ENCODE measurements at places on chromosomes 5 and 9. TPM values are rescaled to one million over a fixed set of nuclear protein-coding genes. Genes with fewer than 3 reads are reported as not detected.
A peak's percentile ranks its signal among the peaks of the same experiment; 100 is the strongest.

DNA sequence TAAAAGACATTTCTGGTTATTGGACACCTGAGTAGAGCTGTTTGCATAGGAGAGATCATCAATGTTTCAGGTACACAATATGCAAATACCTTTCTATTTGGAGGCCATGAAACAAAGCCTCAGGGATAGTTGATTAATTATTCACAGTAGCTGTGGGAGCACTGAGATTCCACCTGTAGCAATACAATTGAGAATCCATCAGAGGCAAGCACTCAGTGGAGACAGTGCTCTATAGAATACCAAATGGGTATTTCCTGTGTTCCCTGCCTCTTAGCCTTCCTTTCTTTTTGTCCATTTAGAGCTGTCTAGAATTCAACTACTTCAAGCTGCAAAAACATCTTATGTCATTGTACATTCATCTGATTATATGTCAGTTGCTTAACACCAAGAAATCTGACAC lies 1754.0 kb upstream of the ACO1 start:
- no peak overlapping the region for H3K4me3 ChIP-seq
- H3K27me3 ChIP-seq, result no peaks in the 10 kb centered on the region
- no peak for DNase-seq
- H3K36me3 ChIP-seq, result no peaks in the 10 kb centered on the region
- H3K27ac ChIP-seq, result no peak overlapping the region
- H3K4me1 ChIP-seq, result no peaks in the 10 kb centered on the region

- peak overlapping the region; percentile 10 for H3K4me3 ChIP-seq
- H3K4me1 ChIP-seq, result peaks cover 20% of the 10 kb centered on the region
- H3K27me3 ChIP-seq, result no peaks in the 10 kb centered on the region
- DNase-seq, result no peak
Observed at GRCh38 chr5:74935752-74936091, 69.5 kb upstream of the FAM169A start.

DNA sequence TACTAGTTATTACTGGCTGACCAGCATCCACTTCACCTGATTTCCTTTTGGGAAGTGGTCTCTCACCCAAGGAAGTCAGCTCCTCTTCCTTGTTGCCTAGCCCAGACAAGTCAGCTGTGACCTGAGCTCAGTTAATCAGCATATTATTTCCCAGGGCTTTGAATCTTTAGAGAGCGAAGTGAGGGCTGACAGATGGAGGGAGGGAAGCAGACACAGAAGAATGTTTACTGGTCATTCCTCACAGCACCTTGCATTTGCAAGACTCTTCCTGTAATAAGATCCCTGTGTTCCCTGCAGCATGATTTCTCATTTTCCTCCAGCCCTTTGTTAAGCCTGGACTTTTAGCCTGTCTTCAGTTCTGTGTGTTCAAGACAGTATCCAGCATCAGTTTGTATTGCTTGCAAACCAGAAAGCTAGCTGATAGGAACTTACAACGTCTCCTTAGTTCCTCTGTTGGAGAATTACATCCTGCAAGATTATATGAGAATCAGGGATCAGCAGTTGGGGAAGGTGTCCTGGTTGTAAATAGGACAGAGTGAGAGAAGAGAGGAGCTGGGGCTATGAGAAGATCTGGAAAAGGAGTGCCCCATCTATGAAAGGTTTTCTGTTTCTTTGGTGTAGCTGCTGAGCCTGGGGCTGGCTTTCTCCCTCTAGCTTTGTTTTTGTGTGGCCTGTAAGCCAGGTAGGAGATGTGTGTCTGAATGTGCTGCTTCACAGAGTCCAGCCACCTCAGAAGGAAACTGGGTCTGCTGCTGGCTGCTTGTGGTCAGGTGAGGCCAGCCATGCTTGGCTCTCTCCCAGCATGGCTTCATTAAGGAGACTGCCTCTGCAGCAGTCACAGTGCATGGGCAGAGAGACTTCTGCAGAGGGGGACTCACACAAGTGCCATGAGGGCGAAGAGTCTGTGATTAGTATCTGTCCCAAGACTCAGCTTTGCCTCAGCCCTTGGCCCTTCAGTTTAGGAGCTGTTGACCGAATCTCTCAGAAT lies 50.3 kb downstream of the MAN2A1 start:
- no peak overlapping the region for H3K27ac ChIP-seq
- DNase-seq, result no peak
- H3K27me3 ChIP-seq, result no peaks in the 10 kb centered on the region
- peaks cover 15% of the 10 kb centered on the region for H3K4me1 ChIP-seq
- H3K4me3 ChIP-seq, result no peak overlapping the region
- peaks cover 5% of the 10 kb centered on the region for H3K36me3 ChIP-seq

DNA sequence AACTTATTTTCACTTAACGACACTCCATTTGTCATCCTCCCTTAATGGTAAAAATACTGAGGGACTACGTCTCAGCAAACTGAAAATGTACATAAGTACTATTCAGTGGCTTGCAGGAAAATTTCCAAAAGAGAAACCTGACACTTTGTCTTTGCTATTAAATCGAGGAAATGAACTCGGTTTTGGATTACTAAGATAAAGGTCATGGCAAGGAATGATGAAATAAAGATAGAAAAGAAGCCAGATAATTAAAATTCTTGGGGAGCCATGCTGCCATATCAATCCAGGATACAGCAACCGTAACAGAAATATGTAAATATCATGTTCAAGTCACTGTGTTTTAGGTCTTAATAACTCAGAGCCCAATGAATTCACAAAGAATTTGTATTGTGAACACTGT lies 647.8 kb downstream of the CDH9 start:
- H3K4me1 ChIP-seq, result no peaks in the 10 kb centered on the region
- H3K27me3 ChIP-seq, result no peaks in the 10 kb centered on the region
- no peaks in the 10 kb centered on the region for H3K36me3 ChIP-seq

- H3K4me1 ChIP-seq, result no peaks in the 10 kb centered on the region
- H3K36me3 ChIP-seq, result no peaks in the 10 kb centered on the region
- H3K4me3 ChIP-seq, result no peak overlapping the region
Observed at GRCh38 chr5:155711882-155712281, 615.1 kb upstream of the SGCD start.

The NXNL2 gene
- not detected for total RNA-seq

The CAMK2A gene
- total RNA-seq, result not detected

The SNCAIP gene
- not detected for total RNA-seq

The SPINK6 gene
- total RNA-seq, result not detected

The SPINK1 gene
- total RNA-seq, result not detected
